ENCODE measurements at places on chromosomes 12 and 14. TPM values are rescaled to one million over a fixed set of nuclear protein-coding genes. Genes with fewer than 3 reads are reported as not detected.

ATP2B1 gene
- 61.2 TPM for total RNA-seq

SOAT2 gene
- total RNA-seq: not detected

SSPN gene
- total RNA-seq: 0.91 TPM

TRHDE gene
- 16.7 TPM for total RNA-seq

SAMD15 gene
- 0.47 TPM for total RNA-seq

RNF34 gene
- 63.7 TPM for total RNA-seq

RNASE13 gene
- not detected for total RNA-seq

NKX2-1 gene
- total RNA-seq: not detected

HOXC11 gene
- not detected for total RNA-seq

DNA sequence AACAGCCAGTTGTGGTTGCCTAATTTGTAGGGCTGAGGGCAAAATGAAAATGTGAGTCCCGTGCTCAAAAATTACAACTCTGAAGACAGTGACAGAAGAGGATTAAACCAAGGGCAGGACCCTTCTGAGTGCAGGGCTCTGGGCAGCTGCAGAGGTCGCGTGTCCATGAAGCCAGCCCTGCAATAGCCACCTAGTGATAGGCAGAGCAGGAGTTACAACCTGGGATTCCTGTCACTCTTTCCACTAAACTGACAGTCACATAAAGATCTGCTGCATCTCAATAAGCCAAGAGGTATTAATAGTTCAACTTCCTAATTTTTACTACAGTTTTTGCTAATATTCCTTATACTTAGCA is 94.1 kb downstream of the SLC2A13 start:
- no peak for DNase-seq
- no peak overlapping the region for H3K27ac ChIP-seq
- no peak overlapping the region for H3K4me3 ChIP-seq
- H3K36me3 ChIP-seq: no peaks in the 10 kb centered on the region
- no peaks in the 10 kb centered on the region for H3K4me1 ChIP-seq

DNA sequence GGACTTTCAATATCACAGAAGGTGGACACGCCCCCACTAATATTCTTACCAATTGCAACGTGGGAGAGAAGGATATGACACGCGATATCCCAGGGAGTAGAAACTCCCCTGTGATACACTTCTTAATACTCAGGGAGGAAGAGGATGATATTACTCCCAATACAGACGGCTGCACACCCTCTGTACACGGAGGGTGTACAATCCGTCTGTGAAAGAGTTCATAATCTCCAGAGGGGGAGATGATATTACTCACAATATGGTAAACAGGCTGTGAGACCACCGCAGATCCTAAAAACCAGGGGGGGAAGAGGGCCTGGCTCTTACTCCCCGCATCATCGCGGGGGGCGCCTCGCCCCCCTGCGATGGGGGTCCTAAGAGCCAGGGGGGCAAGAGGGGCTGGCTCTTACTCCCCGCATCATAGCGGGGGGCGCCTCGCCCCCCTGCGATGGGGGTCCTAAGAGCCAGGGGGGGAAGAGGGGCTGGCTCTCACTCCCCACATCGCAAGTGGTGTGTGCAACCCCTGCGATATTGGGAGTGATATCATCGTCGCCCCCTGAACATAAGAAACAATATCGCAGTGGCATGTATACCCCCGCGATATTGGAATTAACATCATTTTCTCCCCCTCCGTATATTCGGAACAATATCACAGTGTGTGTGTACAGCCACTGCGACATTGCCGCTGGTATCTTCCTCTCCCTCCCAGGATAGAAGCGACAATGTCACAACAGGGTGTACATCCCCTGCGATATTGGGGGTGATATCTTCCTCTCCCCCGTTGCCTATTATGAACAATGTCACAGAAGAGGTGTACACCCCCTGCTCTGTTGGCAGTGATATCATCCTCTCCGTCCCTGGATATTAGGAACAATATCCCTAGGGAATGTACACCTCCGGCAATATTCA is 8.9 kb upstream of the CLEC6A start:
- no peaks in the 10 kb centered on the region for H3K27me3 ChIP-seq
- no peak overlapping the region for H3K27ac ChIP-seq
- H3K36me3 ChIP-seq: no peaks in the 10 kb centered on the region
- DNase-seq: no peak
- no peak overlapping the region for H3K4me3 ChIP-seq
- H3K4me1 ChIP-seq: no peaks in the 10 kb centered on the region

- no peak overlapping the region for H3K27ac ChIP-seq
- peaks cover 31% of the 10 kb centered on the region for H3K4me1 ChIP-seq
- peak overlapping the region; percentile 45 for H3K4me3 ChIP-seq
- DNase-seq: no peak
- peaks cover 3% of the 10 kb centered on the region for H3K27me3 ChIP-seq
- no peaks in the 10 kb centered on the region for H3K36me3 ChIP-seq
These were observed 3.2 kb downstream of the KDM2B start for GRCh38 chr12:121577443-121578180.

DNA sequence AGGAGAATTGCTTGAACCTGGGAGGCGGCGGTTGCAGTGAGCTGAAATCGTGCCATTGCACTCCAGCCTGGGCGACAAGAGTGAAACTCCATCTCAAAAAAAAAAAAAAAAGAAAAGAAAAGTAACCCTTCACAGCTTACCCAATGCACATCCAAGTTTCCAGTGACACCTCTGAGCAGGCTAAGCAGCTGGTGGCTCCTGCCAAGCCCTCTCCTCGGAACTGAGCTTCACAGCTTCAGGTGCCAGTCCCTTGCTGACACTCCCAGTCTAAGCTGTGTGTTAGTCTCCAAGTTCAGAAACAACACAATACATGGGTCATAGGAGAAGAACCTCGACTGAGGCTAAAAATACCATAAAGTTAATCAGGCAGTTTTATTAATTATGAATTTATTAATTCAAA is 7.9 kb downstream of the CD9 start:
- H3K4me3 ChIP-seq: no peak overlapping the region
- peaks cover 39% of the 10 kb centered on the region for H3K4me1 ChIP-seq
- H3K36me3 ChIP-seq: no peaks in the 10 kb centered on the region
- no peak for DNase-seq

DNA sequence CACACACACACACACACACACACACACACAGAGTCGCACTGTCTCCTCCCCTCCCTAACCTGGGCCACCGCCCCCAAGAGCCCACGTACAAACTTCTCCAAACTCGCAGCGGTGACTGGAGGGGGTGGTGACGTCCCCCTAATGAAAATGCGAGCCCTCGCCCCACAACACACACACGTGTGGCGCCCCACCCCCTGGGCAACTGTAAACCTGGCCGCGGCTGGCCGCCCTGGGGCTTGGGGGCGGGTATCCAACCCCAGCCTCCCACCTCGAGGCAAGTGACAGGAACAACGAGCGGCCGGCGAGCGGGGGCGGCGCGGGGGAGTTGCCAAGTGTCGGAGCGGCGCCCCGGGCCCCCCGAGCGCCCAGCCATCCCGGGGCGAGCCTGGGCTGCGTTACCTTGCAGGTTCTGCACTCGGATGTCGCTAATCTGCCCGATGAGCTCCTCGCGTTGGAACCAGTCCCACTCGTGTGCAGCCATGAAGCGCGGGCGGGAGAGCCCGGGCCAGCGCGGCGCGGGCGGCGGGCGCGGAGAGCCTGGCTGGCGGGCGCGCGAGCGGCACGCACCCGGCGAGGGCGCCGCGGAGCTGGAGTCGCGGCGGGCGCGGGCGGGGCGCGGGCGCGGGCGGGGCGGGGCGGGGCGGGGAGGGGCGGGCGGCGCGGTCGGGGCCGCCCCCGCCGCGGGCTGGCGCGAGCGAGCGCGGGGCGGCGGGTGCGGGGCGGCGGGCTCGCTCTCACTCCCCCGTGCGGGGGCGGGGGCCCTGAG is at the start of gene CLMN:
Gene CLMN, minus strand, starts transcription at position 597 of the 766 bp plus-strand sequence. Its CDS starts 116 bp downstream, at position 481.
- peaks cover 13% of the 10 kb centered on the region for H3K4me1 ChIP-seq
- DNase-seq: peak; percentile 50
- H3K27ac ChIP-seq: no peak within 1 kb of the TSS
- H3K27me3 ChIP-seq: peaks cover 4% of the 10 kb centered on the region
- no peaks in the 10 kb centered on the region for H3K36me3 ChIP-seq

DNA sequence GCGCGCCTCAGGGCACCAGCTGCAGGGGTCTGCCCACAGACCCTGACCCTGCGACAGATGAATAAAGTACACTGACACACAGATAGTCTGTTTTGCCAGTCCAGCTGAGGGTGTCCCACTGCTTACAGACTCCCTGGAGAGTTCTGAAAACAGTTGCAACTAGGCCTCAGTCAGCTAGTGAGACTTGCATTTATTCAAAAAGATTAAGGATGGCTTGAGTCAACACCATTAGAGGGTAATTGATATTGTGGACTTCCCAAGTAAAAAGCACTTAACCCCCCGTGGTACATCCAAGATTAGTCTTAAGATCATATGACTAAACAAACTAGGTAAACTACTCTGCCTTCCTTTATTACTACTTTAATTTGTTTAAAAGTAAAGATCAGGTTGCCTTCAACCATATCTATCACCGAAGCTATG is 11.1 kb upstream of the PSEN1 start:
- no peak overlapping the region for H3K4me3 ChIP-seq
- no peak overlapping the region for H3K27ac ChIP-seq
- peaks cover 13% of the 10 kb centered on the region for H3K4me1 ChIP-seq

GRCh38 chr12:53093777-53094393 is 3.6 kb upstream of the IGFBP6 start:
- peaks cover 25% of the 10 kb centered on the region for H3K27me3 ChIP-seq
- H3K36me3 ChIP-seq: no peaks in the 10 kb centered on the region
- peaks cover 8% of the 10 kb centered on the region for H3K4me1 ChIP-seq
- DNase-seq: no peak

GRCh38 chr14:68956724-68957123 is 22.4 kb downstream of the ACTN1 start:
- DNase-seq: no peak
- peaks cover 4% of the 10 kb centered on the region for H3K4me1 ChIP-seq
- H3K36me3 ChIP-seq: no peaks in the 10 kb centered on the region
- no peak overlapping the region for H3K4me3 ChIP-seq
- H3K27me3 ChIP-seq: no peaks in the 10 kb centered on the region
- H3K27ac ChIP-seq: no peak overlapping the region

DNA sequence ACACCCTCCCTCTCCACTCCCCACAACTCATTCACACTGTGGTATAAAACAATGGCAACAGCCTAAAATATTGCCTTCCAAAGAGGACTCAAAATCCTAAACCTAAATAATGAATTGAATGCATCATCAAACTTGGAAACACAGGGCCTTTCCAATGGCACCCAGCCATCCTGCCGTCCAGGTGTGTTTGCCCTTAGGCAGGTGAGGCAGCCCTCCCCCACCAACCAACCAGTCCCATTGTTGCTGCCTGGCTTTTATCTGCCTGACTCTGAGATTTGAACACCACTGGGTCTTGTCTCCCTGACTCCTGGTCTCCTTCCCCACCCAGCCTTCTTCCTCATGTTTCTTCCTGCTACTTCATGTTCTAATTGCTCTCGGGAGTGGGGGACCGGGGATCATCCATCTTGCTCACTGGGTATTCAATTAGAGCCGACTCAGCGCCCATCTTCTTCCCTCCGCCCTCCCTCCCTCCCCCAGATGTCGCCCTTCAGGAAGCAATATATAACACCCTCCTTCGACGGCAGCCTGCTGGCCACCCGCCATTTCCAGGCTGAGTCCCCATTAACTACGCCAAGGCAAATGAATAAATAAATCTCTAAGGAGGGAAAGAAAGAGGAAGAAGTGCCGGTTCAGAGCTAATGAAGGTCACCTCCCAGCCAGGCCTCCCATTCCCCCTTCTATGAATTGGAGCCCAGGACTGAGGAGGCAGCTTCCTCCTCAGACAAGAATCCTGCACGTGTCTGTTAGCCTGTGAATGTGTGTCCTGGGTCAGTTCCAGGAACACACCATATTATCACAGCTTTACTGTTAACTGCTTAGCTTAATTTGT is 36.3 kb upstream of the NTF3 start:
- H3K4me3 ChIP-seq: no peak overlapping the region
- H3K4me1 ChIP-seq: no peaks in the 10 kb centered on the region
- H3K27ac ChIP-seq: no peak overlapping the region
- no peak for DNase-seq
- peaks cover 5% of the 10 kb centered on the region for H3K27me3 ChIP-seq

GRCh38 chr14:24849471-24849870 is 200.5 kb downstream of the STXBP6 start:
- no peaks in the 10 kb centered on the region for H3K4me1 ChIP-seq
- H3K36me3 ChIP-seq: no peaks in the 10 kb centered on the region

DNA sequence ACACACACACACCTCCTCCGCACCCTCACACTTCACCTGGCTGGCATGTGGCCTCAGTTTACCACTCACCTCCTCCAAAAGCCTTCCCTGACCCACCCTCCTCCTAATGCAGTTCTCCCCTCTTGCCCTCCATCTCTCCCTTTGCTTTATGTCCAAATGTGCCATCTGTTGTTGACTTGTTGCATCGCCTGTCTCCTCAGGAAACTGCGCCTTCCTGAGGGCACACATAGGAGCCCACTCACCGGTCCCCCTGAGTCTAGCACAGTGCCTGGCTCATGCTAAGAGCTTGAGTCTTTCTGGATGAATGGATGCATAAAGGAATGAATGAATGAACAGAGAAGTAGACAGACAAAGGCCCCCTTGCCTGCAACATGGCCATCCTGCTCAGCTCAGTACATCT is 34.0 kb downstream of the MVK start:
- H3K27ac ChIP-seq: no peak overlapping the region
- no peaks in the 10 kb centered on the region for H3K36me3 ChIP-seq
- DNase-seq: no peak
- peaks cover 13% of the 10 kb centered on the region for H3K4me1 ChIP-seq

DNA sequence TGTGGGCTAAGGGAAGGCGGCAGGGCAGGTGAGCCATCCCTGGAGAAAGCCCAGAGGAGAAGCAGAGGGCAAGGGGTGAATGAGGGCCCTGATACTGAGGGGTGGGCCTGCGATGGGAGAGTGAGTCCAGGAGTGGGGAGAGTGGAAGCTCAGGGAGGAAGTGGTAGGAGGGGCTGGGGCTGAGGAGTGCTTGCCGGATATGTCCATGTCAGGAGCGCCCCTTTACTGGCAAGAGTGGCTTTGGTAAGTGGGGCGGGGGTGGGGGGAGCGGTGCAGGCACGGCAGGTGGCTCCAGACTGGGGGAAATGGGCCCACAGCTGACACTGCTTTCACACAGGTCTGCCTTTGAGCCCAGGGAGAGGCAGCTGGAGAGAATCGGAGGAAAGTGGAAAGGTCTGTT is 86.4 kb upstream of the GPR68 start:
- no peak overlapping the region for H3K27ac ChIP-seq
- peak overlapping the region; percentile 13 for H3K4me3 ChIP-seq
- H3K4me1 ChIP-seq: peaks cover 43% of the 10 kb centered on the region
- no peaks in the 10 kb centered on the region for H3K36me3 ChIP-seq

DNA sequence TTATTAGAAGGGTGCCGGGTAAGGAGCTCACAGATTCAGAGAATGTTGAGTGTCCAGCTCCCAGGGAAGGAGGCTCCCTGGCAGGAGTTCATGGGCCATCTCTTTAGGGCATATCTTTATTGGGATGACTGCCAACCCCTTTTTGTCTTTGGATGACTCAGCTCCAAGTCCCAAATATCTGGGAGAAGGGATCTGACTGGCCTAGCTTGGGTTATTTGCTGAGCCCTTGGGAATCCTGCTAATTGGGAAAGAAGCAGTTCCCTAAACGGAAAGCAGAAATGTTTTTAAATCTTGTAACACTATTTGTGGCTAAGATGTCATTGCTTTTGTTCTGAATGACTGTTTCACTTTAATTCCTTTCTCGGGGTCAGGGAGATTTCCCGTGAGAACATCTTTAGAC is 12.6 kb downstream of the DDX55 start:
- no peak for DNase-seq
- no peaks in the 10 kb centered on the region for H3K36me3 ChIP-seq
- no peaks in the 10 kb centered on the region for H3K27me3 ChIP-seq
- H3K4me1 ChIP-seq: no peaks in the 10 kb centered on the region
- H3K4me3 ChIP-seq: no peak overlapping the region

- H3K4me1 ChIP-seq: no peaks in the 10 kb centered on the region
- no peak overlapping the region for H3K4me3 ChIP-seq
- no peaks in the 10 kb centered on the region for H3K36me3 ChIP-seq
- DNase-seq: no peak
- H3K27ac ChIP-seq: no peak overlapping the region
- no peaks in the 10 kb centered on the region for H3K27me3 ChIP-seq
These were observed 4.2 kb upstream of the SPIC start for GRCh38 chr12:101470939-101471338.

All from glutamatergic neuron (in vitro differentiated cells).